ENCODE measurements at places on chromosomes 2 and 18. TPM values are rescaled to one million over a fixed set of nuclear protein-coding genes. Genes with fewer than 3 reads are reported as not detected.

RNF149 gene
- 21.0 TPM for polyA plus RNA-seq

NT5C1B gene
- not detected for polyA plus RNA-seq

NEU2 gene
- polyA plus RNA-seq, result not detected

SLC25A12 gene
- polyA plus RNA-seq, result 3.9 TPM

PLGLB2 gene
- 1.2 TPM for polyA plus RNA-seq

RAB11FIP5 gene
- 14.3 TPM for polyA plus RNA-seq

GLI2 gene
- 0.09 TPM for polyA plus RNA-seq

PHOSPHO2 gene
- polyA plus RNA-seq, result 3.3 TPM

SERPINB4 gene
- not detected for polyA plus RNA-seq
